ENCODE measurements at places on chromosomes 16 and 17.

GRCh38 chr16:86363057-86363490 lies 147.3 kb upstream of the FOXF1 start:
- no peak for DNase-seq

GRCh38 chr16:21150375-21151001 lies at the start of gene DNAH3:
DNAH3 (minus strand) TSS chr16:21150846; CDS start chr16:21150319, 527 bp downstream.
- DNase-seq, result no peak

GRCh38 chr16:1398351-1398750 lies 16.2 kb downstream of the UNKL start:
- no peak for DNase-seq

DNA sequence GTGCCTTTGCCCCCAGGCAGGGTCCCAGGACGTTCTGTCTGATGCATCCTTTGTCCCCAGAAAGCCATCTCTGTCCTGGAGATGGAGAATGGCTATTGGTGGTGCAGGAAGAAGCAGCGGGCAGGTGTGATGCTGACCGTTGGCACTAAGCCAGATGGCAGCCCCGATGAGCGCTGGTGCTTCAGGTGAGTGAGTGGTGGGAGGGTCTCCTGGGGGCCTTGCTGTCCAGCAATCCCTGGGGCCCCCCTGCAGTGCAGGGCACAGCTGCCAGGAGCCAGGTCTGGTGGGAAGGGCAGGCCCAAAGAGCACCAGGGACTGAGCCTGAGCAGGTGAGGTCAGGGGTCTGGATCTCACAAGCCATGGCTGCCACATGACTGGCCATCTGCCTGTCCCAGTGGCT lies 18.1 kb downstream of the TRPV2 start:
- DNase-seq, result no peak

DNA sequence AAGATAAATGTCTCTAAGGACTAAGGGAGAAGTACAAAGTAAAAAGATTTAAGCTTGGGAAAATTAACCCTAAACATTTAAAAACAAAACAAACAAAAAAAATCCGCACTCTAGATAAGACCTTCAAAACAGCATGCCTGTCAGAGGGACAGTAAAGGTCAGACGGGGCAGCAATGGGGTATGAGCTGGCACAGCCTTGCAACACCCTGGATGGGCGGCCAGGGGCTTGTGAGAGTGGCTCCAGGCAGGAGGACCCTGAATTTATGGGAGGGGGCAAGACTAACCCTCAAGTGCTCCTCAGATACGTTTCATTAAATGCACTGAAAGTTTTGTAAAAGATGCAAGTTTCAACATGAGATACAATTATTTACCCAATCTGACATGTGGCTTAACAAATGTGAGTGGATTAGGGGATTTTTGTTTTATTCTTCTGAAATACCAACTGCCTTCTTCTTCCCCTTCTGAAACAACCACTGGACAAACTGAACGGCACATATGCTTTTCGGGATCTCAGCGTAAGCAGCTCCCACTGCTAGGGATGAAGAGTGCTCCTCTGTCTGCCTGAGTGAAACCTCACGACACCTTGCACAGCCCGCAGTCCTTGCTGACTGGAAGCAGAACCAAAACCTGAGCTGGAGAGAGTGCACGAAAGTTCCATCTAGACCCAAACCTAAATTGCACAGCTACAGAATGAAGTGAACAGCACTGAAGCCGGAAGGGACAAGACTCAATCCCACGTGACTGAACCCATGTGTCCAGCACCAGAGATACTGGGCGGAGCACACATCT lies 128.4 kb downstream of the ANKRD11 start:
- no peak for DNase-seq

DNA sequence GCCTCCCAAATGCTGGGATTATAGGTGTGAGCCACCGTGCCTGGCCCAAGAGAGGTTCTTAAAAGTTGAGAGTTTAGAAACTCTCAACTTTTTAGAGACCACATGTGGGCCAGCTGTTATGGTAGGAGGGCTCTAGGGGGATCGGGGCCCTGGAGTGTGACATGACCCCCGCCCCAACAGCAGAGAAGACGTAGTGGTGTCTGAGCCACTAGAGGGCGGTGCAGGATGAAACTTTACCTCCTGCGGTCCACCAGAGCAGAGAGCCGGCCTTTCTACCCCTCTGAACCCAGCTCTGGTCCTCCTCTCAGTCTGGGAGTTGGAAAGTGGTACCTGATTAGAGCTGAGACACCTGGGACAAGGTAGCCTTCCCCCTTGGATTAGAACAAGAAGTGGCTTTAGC lies 7.4 kb downstream of the CDK5RAP3 start:
- no peak for DNase-seq

- DNase-seq, result no peak
These were observed 49.1 kb upstream of the SLC25A19 start for GRCh38 chr17:75338335-75338734.

DNA sequence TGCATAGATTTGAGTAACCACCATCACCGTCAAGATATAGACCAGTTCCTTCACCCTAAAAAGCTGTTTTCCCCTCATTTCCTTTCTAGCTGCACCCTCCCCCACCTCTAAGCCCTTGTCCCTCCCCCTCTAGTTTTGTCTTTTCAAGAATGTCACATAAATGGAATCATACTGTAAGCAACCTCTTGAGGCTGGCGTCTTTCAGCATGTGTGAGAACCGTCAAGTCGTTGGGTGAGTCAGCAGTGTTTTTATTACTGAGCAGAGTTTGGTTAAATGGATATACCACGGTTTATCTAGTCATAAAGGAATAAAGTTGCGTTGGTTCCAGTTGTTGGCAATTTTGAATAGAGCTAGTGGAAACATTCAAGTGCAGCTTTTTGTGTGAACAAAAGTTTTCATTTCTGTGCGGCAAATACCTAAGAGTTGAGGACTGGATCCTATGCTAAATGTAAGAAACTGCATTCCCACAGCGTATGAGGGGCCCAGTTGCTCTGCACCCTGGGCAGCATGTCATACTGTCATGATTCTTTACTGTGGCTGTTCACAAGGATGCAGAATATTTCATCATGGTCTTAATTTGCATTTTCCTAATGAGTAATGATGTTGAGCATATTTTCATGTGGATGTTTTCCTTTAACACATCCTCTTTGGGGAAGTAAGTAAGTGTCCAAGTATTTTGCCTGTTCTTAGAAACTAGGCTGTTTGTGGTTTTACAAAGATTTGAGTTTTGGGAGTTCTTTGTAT lies 264.3 kb downstream of the CPPED1 start:
- DNase-seq, result peak; percentile 30

GRCh38 chr17:81825841-81826466 lies 7.1 kb downstream of the MCRIP1 start:
- no peak for DNase-seq

DNA sequence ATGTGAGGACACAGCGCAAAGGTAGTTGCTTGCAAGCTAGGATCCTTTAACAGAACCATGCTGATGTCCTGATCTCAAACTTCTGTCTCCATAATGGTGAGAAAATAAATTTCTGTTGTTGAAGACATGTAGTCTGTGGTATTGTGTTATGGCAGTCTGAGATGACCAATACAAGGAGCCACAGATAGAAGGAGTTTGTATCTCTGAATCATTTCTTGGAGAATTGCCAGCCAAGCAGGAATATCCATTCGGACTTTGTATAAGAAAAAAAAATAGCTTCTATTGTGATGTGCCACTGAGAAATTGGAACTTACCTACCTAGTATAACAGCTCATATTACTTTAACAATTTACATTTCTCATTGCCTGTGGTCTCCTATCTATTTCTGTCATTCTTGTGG lies 447.6 kb upstream of the CA10 start:
- no peak for DNase-seq

GRCh38 chr17:79262624-79263023 lies 188.0 kb downstream of the ENGASE start:
- no peak for DNase-seq

DNA sequence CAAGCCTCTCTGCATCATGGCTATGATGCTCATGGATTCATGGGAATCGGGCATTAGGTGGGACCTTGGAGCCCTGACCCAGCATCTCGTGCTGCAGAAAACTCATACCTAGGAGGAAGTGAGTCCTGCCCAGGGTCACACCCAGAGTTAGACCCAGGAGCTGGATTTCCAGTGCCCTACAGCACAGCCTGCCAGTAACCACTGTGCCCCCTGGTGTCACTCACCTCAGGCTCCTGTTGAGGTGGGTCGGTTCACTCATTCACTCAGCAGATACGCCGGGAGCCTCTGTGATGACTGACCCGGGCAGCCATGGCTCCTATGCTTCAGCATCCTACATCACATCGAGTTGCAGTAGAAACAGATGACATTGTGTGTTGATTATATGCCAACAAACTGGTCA lies 143.4 kb downstream of the MSI2 start:
- DNase-seq, result no peak

DNA sequence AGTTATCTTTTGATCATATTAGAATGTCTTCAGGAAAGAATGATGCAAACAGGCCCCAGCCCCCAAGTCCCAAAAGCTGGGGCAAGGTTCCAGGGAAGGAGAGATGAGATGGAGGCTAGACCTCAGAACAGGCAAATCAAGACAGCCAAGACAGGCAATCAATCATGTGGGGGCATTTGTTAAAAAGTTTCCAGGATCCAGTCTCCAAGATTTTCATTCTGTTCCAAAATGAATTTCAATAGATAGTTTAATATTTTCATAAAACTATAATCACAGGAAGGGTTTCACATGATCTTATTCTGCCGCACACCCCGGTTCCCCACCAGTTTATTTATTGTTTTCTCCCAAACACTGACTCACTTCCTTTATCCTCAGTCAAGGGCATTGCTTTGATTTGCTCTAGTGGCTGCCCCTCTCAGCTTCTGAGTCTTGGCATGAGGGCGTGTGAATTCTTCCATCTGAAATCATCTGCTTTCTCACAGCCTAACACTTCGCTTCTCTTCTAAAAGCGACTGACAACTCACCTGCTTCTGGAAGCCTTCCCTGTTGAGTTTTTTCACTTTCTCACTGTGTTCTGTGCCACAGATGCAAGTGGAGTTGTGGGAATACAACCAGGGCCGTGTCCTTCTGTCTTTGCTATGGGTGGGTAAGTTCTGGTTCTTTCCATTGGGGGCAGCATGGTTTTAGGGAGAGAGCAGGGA lies 12.2 kb upstream of the TERF2 start:
- DNase-seq, result no peak

DNA sequence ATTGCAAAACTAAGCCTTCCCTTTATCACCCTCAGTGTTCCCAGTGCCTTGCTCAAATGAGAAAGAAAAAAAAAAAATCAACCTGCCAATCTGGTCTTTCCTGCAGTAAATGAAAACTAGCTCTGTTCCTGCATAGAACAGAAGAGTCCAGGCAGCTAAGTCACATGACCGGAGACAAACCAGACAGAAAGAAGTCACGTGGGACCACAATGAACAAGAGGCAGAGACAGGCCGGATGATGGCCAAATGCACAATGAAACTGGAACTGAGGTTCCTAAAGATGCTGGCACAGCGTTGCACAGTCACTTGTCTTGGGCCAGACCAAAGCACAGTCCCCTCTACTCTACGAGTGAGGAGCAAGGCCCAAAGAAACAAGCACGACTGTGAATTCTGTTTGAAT lies 172.5 kb downstream of the GRIN2A start:
- no peak for DNase-seq

DNA sequence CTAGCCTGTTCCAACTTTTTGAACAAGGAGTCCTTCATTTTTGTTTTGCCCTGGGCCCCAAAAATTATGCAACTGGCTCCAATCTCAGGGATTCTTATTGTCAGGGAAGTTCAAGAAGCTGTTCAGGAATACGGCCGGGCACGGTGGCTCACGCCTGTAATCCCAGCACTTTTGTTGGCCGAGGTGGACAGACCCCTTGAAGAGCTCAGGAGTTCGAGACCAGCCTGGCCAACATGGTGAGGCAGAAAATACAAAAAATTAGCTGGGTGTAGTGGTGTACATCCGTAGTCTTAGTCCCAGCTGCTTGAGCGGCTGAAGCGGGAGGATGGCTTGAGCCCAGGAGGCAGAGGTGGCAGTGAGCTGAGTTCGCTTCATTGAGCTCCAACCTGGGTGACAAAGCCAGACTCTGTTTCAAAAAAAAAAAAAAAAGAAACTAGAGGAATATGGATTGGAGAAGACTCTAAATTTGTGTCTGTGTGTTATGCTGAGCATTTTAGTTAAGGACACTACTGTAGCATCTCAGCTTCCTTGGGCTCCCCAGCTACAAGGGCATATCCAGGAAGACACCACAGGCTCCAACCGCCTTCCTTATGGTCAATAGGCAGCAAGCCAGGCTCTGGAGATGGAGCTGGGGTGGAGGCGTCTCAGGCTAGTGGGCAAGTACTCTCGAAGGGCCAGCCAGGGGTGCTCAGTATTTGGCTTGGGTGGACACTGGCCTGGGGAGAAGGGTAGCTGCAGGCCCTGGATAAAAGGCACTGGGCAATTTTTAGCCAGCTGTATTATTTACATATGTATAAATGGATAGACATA lies 56.8 kb upstream of the CREBBP start:
- no peak for DNase-seq

DNA sequence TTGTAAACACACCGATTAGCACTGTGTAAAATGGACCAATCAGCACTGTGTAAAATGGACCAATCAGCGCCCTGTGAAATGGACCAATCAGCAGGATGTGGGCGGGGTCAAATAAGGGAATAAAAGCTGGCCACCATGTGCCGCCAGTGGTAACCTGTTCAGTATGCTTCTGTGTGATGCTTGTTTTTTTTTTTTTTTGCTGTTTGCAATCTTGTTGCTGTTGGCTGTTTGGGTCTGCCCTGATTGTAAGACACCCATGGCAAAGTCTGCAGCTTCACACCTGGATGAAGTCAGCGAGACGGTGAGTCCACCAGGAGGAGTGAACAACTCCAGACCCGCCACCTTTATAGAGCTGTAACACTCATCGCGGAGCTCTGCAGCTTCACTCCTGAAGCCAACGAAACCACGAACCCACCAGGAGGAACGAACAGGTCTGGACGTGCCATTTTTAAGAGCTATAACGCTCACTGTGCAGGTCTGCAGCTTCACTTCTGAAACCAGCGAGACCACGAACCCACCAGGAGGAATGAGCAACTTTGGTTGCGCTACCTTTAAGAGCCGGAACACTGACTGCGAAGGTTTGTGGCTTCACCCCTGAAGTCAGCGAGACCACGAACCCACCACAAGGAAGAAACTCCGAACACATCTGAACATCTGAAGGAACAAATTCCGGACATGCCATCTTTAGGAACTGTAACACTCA lies 85.0 kb upstream of the MED9 start:
- no peak for DNase-seq

DNA sequence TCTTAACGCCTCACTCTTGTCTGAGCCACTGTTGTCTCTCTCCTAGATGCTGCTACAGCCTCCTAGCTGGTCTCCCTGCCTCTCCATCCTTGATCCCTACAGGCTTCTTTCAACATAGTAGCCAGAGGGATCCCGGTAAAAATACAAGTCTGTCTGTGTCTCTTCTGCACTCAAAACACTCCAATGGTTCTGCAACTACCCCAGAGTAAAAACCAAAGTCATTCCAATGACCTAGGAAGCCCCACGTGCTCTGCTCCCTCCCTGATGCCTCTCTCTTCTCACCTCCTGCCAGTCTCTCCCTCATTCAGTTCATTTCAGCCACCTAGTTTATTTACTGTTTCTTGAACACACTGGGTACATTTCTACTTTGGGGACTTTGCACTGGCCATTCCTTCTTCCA lies 135.2 kb downstream of the NPIPB5 start:
- no peak for DNase-seq

All from HS-5 (cell line).